AG10803 (cell line): ENCODE measurements at places on chromosomes 11 and 22.
A peak's percentile ranks its signal among the peaks of the same experiment; 100 is the strongest.

DNA sequence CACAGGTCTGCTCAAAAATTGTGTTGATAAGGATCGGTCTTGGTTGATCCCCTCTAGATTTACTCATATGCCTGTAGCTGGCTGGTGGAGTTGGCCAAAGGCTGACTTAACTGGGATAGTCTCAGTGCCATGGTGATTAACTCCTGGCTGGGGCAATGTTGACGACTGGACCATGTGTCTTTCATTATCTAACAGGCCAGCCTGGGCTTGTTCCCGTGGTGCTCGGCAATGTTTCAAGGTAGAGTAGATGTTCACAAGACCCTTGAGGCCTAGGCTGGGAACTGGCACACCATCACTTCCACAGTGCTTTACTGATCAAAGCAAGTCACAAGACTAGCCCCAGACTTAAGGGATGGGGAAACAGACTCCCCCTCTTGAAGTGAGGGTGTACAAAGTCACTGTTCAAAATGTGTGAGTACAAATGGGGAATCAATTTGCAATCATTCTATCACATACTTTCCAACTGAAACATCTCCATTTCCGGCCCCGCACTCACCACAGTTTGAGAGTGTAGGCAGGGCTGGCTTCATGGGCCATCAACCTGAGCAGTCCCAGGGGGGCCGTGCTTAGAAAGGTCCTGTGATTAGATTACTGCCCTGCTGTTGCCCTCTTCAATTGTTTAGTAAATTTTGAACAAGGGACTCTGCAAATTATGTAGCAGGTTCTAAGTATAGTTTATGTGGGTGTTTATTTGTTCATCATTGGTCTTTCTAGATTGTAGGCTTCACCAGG is 240.8 kb downstream of the NELL1 start:
- DNase-seq = no peak

DNA sequence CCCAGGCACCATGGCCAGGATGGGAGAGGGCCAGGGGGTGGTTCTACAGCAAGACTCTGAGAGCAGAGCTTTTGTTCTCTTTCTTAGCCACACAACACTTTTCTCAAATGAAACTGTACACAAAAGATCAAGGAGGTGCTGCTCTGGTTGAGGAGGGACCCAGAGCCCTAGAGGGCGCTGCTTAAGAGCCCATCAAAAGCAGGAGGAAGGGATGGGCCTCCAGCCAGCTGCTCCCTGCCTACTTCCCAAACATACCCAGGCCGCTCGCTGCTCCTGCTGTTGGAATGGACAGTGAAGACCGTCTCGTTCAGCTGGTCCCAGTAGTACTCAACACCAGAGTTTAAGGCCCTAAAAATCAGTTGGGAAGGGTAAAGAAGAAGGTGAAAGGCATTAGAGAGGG is 18.4 kb upstream of the CHRM4 start:
- DNase-seq = no peak

- no peak for DNase-seq
These were observed 2.8 kb downstream of the LRRC10B start for GRCh38 chr11:61511383-61511782.

DNA sequence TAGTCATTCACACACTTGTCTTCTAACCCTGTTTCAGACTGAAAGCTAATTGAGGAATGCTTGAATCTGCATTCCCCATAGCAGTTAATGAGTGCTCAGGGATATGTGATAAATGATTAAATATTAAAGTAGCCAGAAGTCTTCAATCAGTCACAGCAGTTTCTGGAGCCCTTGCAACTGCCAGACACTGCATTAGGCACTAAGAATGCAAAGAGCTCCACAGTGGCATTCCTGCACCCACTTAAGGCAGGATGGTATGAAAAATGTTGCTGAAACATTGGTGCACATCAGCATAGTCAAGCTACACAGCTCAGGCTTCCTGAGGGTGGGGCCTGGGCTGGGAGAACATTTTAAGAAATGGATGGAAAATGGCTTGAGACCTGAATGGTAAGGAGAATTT is 6.5 kb downstream of the DTX4 start:
- no peak for DNase-seq

GRCh38 chr22:23151827-23152226 is 6.5 kb downstream of the RAB36 start:
- DNase-seq = no peak

DNA sequence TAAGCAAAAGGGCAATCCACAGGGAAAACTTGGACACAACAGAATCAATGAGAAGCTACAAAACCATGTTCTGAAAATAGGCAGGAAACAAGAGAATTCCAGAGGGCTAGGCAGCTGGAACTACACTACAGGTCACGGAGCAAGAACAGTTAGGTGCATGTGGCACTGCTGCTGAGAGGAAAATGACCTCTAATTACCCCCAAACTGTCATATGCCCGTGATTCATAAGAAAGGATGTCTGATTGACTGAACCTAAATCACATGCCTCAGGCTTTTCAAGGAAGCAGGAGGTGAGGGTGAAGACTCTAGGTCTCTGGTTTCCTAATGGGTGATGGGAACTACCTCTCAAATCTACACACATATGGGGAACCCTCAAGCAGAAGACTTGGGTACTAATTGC is 17.9 kb upstream of the RRAS2 start:
- no peak for DNase-seq

DNA sequence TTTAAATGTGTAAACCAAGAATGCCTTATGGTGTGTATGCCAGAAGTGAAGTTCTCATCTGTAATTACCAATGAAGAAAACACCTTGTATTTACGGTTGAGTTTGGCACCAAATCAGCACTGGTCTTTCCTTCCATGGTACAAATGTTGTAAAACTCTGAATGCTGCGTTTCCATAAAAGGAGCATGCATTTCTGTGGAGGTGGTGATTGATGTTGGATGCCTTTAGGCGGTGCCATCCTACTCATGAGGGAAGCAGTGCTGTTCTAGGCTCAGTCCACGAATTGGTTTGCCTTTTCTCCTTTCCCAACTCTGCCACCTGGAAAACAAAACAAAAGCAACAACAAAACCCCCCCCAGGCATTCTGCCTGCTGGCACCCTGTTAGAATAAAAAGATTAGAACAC is 124.4 kb downstream of the TEAD1 start:
- no peak for DNase-seq

GRCh38 chr22:47150426-47150825 is 388.0 kb downstream of the TBC1D22A start:
- no peak for DNase-seq

DNA sequence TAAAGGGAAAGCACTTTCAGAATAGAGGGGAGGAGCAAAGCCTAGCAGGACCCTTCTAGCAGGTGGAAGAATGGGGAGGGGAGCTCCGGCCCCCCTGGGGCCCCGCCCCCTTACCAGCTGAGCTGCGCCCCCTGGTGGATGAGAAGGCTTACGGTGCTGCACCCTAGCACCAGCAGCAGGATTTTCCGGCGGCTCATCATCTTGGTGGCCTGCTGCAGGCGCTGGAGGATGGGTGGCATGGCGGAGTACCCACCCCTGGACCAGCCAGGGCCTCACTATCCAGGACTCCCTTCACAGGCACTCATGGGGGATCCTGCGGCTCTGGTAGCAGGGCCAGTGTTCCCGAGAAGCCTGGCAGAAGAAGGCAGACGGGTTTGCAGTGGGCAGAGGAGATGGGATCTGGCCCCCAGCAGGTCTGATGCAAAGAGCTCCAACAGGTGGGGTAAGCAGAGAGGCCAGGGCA is 3.8 kb downstream of the GAL3ST3 start:
- DNase-seq = peak; percentile 68

DNA sequence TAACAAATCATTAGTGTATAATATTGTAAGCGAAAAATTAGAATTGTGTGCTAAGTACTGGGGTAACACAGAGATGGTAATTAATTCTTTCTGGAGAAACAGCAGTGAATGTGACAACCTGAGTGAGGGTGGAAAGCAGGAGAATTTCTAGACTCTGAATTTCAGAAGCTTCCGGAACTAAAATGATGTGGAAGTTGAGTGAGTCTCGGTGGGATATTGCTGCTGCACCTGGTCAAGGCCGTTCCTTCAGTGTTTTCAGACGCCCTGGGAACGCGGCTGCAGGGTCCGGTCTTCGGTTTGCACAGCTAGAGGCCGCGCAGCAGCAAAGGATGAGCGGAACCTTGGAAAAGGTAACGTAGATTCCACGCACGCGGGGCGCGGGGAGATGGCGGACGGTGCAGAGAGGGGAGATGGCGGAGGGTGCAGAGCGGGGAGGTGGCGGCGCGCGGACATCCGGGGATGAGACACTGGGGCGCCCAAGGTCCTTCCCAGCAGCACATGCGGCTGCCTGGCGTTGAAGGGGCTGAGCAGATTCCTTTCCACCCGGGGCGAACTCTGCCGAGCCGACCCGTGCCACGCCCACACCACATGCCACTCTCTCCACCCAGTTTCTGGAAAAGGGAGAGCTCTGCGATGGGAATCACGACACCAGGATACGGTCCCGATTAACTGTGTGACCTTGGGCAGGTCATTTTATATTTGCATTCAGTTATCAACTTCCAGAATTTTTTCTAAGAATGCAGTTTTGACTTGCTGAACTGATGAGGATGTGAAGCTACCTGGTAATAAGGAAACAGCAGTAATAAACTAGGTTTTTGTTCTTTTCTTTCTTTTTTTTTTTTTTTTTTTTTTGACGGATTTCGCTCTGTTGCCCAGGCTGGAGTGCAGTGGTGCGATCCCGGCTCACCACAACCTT is at the start of gene MRPL48:
TSS of gene MRPL48 (plus strand) at position 232 of the 916 bp plus-strand sequence. CDS start at position 330, 98 bp downstream.
- DNase-seq = peak; percentile 96
